IMR-90 (cell line): ENCODE measurements at places on chromosomes 6 and 20.

DNA sequence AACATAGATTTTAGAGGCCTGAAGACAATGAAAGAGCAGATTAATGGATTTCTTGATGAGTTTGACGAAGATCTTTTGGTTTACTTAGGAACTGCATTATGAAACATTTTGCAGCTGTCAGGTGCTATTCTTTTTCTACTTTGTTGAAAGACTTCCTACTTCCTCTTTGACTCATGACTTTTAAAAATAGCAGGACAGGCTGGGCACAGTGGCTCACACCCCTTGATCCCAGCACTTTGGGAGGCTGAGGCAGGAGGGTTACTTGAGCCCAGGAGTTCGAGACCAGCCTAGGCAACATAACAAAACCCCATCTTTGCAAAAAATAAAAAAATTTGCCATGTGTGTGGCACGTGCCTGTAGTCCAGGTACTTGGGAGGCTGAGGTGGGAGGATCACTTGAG lies 52.0 kb downstream of the ITCH start:
- DNase-seq: no peak

GRCh38 chr6:32109114-32109764 lies at the start of gene TNXB:
TNXB (minus strand) TSS chr6:32109338; CDS start chr6:32098198, 11,140 bp downstream.
- DNase-seq: no peak

DNA sequence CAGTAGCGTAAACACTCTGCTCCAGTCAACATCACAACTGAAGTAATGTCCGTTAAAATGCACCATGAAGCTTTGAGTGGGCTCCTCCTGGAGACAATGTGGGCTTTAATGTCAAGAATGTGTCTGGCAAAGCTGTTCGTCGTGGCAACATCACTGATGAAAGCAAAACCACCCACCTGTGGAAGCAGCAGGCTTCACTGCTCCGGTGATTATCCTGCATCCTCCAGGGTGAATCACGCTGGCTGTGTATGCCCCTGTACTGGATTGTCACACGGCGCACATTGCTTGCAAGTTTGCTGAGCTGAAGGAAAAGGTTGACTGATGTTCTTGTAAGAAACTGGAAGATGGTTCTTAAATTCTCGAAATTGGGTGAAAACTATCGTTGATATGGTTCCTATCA lies 128.5 kb downstream of the MOXD1 start:
- no peak for DNase-seq

DNA sequence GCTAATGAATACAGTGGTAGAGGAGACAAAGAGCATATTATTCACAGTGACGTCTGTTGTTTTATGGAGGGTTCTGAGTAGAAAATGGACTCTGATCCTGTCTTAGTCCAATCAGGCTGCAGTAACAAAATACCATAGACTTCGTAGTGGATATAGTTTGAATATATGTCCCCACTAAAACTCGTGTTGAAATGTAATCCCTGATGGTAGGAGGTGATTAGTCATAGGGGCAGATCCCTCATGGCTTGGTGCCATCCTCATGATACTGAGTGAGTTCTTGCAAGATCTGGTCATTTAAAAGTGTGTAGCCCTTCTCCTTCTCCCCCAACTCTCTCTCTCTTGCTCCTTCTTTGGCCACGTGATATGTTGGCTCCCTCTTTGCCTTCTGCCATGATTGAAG lies 82.5 kb downstream of the CD83 start:
- DNase-seq: peak; percentile 54

DNA sequence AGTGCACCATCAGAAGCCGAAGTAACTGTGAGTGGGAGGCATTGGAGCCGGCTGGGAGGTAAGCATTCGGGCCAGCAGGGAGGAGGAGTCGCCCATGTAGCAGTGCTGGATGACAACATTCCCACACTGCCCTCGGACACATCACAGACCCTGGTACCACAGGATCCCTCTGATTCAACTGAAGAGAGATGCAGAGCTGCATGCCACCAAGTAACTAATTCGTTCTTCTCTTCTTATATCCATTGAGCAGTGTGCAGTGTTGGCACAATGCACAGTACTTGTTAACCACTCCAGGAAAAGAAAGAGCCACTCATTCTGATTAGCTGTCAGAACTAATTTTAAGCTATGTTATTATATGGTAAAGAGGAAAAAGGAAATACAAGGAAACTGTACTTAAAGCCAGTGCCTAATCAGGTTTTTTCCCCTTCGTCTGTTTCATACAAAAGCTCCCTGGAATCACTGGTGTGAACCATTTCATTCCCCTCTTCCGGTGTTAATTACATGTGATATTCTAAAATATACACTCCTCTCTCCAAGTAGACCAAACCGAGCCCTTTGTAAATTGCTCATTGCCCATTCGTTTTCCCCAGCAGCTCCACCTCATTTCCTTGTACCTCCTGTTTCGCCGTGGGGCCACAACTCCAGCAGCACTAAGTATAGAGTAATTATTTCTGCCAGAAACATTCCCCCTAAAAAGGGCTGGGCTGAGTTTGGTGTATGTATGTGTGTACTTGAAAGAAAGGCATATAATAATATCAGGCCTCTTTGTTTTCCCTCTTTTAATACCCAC lies 32.4 kb upstream of the ADTRP start:
- DNase-seq: peak; percentile 24

DNA sequence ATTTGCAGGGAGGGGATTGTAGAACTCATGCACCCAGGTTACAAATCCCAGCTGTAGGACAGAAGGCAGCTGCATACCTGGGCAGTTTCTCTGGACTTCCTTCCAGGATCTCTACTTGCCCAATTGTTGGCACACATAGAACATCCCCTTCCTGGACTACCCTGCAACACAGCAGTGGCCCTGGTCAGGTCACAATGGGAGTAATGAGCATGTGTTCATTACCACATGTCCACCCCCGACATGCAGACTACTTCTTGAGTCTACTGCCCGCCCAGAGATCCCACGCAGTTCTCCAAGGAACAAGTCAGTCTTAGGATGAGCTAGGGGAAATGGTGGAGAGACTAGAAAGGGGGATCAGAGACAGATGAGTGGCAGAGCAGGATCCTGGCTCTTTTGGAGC lies 5.1 kb downstream of the PEX6 start:
- no peak for DNase-seq

DNA sequence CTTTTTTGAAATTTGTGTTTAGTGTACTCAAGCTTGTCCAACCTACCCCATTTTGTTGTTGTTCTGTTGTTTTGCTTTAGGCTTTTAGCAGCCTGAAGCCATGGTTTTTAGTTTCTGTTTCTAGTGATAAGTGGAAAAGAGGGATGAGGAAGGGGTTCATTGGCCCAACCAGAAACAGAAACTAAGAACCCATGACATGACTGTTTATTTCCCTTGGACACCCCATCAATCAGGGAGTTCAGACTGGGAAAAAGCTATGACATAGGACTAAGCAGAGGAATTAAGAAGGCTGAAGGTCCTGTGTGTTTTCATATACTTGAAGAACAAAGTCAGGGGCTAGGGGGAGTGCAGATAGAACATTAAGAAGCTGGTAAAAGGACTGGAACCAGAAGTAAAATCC lies 194.5 kb upstream of the THEMIS start:
- peak; percentile 11 for DNase-seq

DNA sequence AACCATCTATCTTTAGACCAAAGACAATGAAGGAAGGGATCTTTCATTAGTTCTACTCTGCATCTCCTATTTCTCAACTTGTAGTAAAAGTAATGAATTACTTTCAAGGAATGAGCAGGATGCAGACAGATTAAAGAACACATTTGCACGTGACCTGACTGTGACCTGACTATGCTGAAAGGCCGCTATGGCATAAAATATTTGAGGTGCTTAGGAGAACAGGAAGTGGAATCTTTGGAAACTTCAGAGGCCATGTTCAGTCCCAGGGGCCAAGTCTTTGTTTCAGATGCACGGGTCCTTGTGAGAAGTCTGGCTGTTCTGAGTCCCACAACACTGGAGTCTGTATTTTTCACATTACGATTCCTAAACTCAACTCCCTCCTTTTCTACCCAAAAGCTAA lies 41.0 kb downstream of the NINL start:
- no peak for DNase-seq

DNA sequence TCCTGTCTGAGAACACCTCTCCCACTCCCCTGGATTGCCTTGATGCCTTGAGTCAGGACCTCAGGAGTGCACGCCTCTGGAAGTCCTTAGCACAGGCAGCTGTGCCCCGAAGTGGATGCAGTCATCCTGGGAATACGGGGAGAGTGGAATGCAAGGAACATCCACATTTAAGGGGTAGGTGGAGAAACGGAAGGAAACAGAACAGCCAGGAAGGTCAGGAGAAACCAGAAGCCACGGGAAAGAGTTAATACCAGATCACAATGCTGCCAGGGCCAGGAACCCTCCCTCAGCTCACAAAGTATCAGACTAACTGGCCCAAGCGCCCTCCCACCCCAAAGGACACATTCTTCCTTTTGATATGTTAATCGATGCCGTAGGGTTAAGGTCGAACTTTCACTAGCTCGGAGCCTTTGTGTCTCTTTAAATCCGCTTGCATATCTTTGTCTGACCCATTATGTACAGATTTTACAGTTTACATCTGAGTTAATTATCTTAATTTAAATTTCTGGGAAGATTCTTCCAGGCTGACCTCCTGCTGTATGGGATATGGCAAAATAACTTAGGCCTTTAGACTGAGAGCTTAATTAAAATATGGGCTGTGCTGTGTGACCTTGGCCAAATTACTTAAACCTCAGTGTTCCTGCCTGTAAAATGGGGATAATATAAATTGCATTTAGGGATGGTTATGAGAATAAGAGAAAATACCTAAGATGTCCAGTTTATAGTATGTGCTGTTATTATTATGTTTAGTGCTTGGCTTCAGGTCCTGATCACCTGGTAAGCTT lies 24.0 kb upstream of the CCND3 start:
- no peak for DNase-seq

- DNase-seq: no peak
These were observed 23.9 kb upstream of the VSTM2L start for GRCh38 chr20:37878835-37879599.

GRCh38 chr6:112439010-112439409 lies 91.9 kb downstream of the RFPL4B start:
- no peak for DNase-seq

- DNase-seq: no peak
These were observed 215.7 kb downstream of the SYNDIG1 start for GRCh38 chr20:24684956-24685691.

DNA sequence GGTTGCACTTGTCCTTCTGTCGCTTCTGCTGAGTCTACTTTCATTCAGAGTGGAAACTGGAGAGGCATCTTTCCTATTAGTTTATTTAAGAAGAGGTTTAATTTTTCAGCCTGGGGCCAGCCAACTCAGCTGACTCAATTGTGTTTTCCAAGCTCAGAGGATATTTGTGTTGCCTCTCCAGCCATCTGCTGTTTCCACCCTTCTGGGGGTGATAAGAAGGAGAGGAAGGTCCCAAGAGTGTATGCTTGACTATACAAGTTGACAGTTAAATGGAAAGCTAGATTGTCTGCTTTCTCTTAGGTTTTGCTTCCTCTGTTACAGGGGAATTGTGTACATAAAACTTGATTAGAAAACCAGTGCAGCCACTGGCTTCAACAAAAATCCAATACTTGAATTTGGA lies 3.0 kb downstream of the PSMF1 start:
- DNase-seq: no peak

- DNase-seq: peak; percentile 43
These were observed 51.5 kb upstream of the MTHFD1L start for GRCh38 chr6:150813993-150814359.

GRCh38 chr6:31764198-31764597 lies 1.7 kb downstream of the SAPCD1 start:
- DNase-seq: no peak

- DNase-seq: no peak
These were observed 322.0 kb upstream of the HTR1E start for GRCh38 chr6:86615299-86615698.

GRCh38 chr6:102517506-102517905 lies 1124.0 kb downstream of the GRIK2 start:
- DNase-seq: no peak

GRCh38 chr6:72824833-72825232 lies 203.0 kb downstream of the KCNQ5 start:
- DNase-seq: no peak

- DNase-seq: no peak
These were observed 163.2 kb upstream of the TAB2 start for GRCh38 chr6:149154261-149154821.

GRCh38 chr6:39054577-39055142 lies 6.1 kb downstream of the GLP1R start:
- no peak for DNase-seq

- DNase-seq: no peak
These were observed 4.8 kb downstream of the TCEA2 start for GRCh38 chr20:64067733-64068307.

DNA sequence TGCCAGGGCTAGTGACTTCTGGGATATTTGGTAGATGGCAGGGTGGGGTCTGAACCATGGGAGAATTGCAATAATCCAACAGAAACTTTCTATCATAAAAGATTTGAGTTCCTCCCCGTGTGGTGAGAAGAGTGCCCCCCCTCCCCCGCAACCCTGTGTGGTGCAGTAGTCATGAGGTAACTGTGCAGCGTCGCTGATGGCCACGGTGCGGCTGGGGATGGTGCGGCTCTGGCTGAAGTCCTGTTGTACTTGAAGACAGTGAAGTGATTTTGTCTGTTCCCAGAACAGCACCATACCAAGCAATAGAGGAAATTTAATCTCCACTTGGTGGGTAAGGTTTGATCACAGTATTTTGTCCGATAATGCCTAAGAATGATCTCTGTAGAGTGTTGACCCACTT lies 654.8 kb upstream of the POU3F2 start:
- no peak for DNase-seq

- no peak for DNase-seq
These were observed 1.6 kb upstream of the HS3ST5 start for GRCh38 chr6:114344246-114344970.
